Germinal center (tissue), 1 donor: ENCODE measurements at places on chromosomes 12 and 14.

- no peak for DNase-seq
Measured at GRCh38 chr14:51993285-51993920, 4.1 kb downstream of the RTRAF start.

- DNase-seq: no peak
Measured at GRCh38 chr12:117985182-117985581, 16.4 kb upstream of the KSR2 start.

GRCh38 chr12:51013441-51013840 lies 12.7 kb downstream of the SLC11A2 start:
- DNase-seq: no peak

GRCh38 chr14:81006266-81006665 lies 50.8 kb downstream of the TSHR start:
- DNase-seq: no peak

DNA sequence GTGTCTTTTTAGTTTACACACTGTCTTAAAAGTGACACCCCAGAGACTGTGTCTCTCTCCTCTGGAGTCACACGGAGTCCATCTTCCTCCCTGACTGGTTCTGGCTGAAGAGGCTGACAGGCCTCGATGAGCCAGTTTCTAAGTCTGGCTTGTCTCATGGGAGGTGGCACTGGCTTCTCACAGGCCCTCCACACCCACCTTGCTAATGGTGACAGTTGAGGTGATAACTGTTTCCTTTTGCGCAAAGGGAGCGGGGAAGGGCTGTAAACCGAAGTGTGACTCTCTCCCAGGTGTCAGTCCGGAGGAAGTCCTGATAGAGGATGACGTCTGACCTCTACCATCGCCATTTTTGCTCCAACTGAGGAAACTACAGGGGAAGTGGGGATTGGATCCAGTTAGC lies 30.2 kb downstream of the KCTD10 start:
- DNase-seq: no peak

GRCh38 chr14:92965281-92965680 lies 42.3 kb downstream of the CHGA start:
- DNase-seq: no peak

GRCh38 chr14:80930836-80931389 lies 10.6 kb downstream of the CEP128 start:
- DNase-seq: peak; percentile 11

DNA sequence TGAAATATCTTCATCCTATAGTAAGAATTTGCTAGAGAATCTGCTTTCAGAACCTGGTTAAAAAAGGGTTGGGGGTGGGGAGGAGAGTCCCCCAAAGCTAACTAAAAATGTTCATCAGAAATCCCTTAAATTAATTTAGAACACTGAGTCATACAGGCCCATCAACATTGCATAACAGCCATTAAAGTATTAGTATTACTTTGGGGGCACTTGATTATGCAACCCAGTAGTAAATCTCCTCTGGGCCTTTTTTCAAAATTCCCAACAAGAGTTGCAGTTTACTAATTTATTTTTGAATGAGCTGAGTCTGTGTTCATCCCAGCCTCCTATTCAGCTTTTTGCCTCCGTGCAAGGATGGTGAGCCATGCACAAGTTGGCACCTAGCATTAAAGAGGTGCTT lies 8.8 kb upstream of the SLC24A4 start:
- no peak for DNase-seq

DNA sequence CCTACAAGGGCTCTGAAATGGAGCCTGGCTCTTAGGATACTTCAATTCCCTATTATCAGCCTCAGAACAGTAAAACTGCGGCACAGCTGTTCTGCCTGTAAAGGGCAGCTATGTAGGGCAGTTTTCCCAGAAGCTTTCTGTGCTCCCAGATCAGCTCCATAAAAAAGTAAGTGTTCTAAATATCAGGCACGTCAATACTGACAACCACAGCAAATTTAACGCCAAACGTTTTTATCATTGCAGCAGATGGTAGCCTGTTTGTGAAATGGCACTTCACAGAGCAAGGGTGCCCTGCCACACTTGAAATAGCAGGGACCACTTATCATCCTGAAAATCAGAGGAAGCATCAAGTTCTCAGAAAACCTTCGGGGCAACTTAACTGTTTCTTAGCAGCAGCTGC lies 54.8 kb upstream of the PTHLH start:
- no peak for DNase-seq

DNA sequence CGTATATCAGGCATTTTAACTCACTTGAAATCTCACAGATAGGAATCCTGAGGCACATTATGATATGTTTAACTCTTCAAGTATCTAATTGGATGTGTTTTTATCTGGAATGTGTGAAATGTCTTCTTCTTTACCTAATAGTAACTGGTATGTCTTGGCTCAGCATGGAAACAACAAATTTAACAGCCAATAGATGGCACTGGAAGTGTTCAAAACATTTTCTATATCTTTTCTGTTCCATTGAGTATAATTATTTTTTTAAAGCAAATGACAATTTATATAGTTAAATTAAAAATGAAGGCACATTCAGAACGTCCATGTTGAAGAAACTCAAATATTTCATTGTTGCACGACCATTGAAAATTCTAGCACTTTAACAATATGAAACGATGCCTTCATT lies 164.6 kb upstream of the SLC16A7 start:
- DNase-seq: no peak

DNA sequence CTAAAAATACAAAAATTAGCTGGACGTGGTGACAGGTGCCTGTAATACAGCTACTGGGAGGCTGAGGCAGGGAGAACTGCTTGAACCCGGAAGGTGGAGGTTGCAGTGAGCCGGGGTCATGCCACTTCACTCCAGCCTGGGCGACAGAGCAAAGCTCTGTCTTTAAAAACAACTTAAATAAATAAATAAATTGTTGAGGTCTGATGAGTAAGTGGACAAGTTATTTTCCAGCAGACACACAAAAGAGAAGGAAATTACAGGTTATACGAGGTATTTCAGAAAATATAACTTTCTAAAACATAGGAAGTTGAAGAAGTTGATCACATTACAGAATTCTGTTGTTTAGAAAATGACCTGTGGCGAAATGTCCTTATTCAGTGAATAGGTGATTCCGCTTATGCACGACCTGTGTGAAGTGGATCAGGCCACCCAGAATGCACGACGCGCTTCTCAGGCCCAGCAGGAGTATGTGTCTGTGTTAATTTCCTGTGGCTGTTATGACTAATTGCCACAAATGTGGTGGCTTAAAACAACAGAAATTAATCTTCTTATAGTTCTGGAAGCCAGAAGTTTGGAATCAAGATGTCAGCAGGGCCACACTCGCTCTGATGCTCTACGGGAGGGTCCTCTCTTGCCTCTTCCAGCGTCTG lies 38.1 kb downstream of the P2RX7 start:
- no peak for DNase-seq

DNA sequence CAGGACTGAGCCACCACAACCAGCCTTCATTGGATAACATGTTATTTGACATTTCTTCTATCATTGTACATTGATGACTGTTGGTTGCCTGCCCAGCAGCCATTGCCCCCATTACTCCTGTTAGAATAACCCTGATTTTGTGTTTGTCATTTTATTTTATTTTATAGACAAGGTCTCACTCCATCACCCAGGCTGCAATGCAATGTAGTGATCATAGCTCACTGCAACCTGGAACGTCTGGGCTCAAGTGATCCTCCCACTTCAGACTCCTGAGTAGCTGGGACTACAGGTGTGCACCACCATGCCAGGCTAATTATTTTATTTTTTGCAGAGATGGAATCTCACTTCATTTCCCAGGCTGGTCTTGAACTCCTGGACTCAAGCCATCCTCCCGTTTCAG lies 33.2 kb upstream of the LTA4H start:
- no peak for DNase-seq

DNA sequence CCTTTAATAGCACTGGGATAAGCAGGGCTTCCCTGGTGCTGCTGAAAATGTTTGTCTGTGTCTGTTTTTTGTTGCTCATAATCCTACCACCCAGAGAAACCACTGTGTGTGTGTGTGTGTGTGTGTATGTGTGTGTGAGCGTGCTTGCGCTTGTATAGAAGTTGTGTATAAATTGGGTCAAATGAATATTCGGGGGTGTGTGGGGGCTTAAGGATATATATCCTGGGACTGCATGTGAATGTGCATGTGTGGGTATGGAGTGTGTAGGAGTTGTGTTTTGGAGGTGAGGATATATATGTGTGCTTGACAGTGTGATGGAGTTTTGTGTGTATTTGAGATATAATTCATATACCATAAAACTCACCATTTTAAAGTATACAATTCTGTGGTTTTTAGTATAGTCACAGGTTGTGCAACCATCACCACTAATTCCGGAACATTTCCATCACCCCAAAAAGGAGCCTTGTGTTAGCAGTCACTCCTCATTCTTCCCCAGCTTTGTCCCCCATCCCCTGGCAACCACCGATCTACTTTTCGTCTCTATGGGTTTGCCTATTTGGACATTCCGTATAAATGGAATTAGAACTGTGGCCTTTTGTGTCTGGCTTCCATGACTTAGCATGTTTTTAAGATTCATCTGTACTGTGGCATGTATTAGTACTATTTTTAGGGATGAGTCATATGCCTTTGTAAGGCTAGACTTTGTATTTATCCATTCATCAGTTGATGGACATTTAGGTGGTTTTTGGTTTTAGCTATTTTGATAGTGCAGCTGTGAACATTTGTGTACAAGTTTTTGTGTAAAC lies 25.6 kb downstream of the TCTN1 start:
- no peak for DNase-seq
